ENCODE measurements at places on chromosomes 5 and 9. TPM values are rescaled to one million over a fixed set of nuclear protein-coding genes. Genes with fewer than 3 reads are reported as not detected.
A peak's percentile ranks its signal among the peaks of the same experiment; 100 is the strongest.

GRCh38 chr9:129776938-129777768 is 24.3 kb upstream of the PTGES start:
- H3K4me1 ChIP-seq: no peaks in the 10 kb centered on the region
- peak; percentile 87 for DNase-seq
- H3K4me3 ChIP-seq: no peak overlapping the region
- no peaks in the 10 kb centered on the region for H3K36me3 ChIP-seq
- H3K27ac ChIP-seq: no peak overlapping the region

Gene TRAF1
- 3.9 TPM for polyA plus RNA-seq

GRCh38 chr5:160511280-160511929 is 89.8 kb downstream of the PTTG1 start:
- no peaks in the 10 kb centered on the region for H3K36me3 ChIP-seq
- no peak for DNase-seq
- no peak overlapping the region for H3K4me3 ChIP-seq
- peaks cover 5% of the 10 kb centered on the region for H3K27me3 ChIP-seq

DNA sequence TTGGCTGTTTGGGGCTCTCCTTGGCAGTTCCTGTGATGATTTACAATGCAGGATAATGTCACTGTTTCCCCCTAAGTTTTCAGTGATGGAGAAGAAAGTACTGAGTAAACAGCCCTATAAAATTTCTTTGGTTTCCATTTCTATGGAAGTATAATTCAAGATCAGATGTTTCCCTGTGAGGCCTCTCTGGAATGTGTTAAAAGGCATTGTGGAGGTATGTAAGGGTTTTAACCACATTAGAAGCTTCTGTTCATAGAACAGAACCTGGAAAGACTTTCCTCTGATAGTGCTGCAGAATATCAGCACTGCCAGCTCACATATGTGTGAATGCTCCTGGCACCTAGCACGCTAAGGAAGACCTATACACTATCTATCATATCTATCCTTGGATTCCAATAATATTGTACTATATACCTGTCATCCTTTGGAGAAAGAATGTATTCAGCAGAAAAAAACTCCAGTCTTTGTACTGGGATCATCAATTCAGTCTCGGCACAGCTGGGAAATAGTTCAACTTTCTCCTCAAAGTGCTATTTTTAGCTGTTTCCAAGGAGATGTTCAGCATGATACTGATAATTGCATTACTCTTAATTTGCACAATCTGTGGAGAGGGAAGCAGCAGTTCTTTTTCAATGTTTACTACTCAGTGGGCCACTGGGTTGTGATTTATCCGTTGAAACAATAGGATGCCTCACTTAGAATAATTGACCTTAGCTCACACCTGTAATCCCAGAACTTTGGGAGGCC is 21.9 kb downstream of the TTC1 start:
- H3K27me3 ChIP-seq: no peaks in the 10 kb centered on the region
- peaks cover 4% of the 10 kb centered on the region for H3K36me3 ChIP-seq
- H3K4me1 ChIP-seq: no peaks in the 10 kb centered on the region

DNA sequence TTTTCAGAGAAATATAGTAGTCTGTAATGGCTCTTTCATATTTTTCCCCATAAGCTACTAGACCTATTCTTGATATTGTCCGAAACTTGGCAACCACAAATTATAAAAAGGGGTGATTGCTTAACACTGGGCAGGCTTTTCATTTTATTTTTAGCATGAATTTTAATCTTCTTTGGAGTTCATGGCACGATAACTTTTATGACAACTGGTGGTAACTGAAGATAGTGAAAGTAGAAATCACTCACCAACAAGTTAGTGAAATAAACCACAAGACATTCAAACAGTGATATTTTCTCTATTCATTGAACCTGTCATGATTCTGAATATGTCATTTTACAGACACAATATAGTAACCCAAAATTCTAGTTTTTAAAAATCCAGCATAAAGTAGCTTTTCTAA is 213.9 kb downstream of the PRDM9 start:
- H3K4me3 ChIP-seq: no peak overlapping the region
- DNase-seq: no peak
- H3K27me3 ChIP-seq: no peaks in the 10 kb centered on the region
- no peaks in the 10 kb centered on the region for H3K36me3 ChIP-seq

Gene REEP2
- 0.85 TPM for polyA plus RNA-seq

Gene RASGEF1C
- not detected for polyA plus RNA-seq

DNA sequence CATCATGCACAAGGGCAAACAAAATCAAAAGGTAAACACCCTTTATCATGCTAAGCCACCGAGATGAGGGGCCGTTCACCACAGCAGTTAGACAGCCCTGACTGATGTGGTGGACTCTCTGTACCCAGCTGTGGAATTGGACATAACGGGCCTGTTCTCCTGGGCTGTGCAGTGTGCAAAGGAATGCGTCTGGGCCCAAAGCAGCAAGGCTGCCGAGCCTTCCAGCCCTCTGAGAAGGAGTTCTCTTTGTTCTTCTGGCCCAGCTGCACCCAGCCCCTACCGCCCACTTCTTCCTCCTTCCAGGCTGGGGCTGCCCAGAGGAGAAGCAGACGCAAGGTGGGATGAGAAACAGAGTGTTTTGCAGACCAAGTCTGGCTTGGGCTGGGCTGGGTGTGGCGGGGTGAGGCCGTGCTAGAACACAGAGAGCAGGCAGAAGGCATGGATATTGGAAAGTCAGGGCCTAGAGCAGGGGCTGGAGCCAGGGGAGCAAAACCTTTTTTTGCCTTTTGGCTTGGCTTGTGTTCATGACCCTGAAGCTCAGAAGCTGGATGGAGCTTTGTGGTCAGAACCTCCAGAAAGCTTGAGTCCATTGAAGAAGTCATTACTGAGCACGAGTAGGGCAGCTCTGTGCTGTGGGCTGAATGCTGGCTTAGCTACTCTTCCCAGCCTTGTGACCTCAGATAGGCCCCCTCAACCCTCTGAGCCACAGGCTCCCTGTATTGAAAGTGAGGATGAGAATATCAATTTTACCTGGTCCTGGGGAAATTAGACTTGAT is 49.8 kb upstream of the SH3PXD2B start:
- DNase-seq: no peak
- no peaks in the 10 kb centered on the region for H3K27me3 ChIP-seq
- H3K4me1 ChIP-seq: no peaks in the 10 kb centered on the region
- H3K27ac ChIP-seq: peak overlapping the region; percentile 53
- H3K36me3 ChIP-seq: no peaks in the 10 kb centered on the region

DNA sequence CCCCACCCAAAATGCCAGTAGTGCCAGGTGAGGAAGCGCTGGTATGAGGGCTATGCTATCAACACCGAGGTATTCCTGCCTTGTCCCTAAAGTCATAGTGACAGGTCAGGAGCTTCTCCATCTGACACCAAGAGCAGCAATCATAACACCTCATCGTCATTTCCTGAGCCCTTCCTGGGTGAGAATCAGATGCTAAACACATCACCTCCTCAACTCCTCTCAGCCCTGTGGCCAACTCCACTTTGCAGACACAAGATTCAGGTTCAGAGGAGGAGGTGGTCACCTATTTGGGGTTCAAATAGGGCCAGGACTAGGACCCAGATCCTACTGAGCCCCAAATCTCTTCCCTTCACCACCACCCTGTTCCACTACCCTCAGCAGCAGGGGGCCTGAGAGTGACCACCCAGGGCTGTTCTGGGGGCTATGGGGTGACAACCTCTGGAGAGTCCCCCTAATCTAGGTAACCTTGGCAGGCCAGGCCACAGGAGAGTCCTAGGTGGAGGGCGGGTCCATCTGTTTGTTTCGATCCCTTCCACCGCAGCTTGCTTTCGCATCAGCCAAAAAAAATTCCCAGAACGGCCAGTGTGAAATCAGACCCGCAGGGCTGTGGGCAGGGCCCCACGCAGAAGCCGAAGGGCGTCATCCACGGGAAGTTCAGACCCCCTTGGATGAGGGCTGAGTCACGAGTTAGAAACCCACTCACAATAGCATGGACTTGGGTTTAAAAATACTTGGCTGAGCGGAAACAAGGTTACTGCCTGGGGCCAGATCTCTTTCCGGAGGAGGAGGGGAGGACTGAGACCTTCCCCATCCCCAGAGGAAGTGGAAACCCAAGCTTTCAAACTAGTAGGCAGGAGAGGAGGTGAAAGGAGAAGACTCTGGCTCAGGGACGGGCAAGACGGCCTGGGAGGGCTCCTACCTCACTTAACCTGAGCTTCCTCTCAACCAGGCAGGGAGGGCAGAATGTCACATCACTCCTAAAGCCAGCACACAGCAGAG is 8.7 kb downstream of the STK10 start:
- H3K4me1 ChIP-seq: peaks cover 4% of the 10 kb centered on the region
- DNase-seq: peak; percentile 20
- H3K27me3 ChIP-seq: no peaks in the 10 kb centered on the region
- H3K36me3 ChIP-seq: no peaks in the 10 kb centered on the region

GRCh38 chr5:115835481-115835880 is 5.9 kb downstream of the ATG12 start:
- H3K27ac ChIP-seq: no peak overlapping the region
- H3K4me1 ChIP-seq: peaks cover 10% of the 10 kb centered on the region
- no peaks in the 10 kb centered on the region for H3K27me3 ChIP-seq
- no peak overlapping the region for H3K4me3 ChIP-seq
- no peak for DNase-seq

Gene ADCY2
- 0.31 TPM for polyA plus RNA-seq

Gene NOXA1
- 11.7 TPM for polyA plus RNA-seq

DNA sequence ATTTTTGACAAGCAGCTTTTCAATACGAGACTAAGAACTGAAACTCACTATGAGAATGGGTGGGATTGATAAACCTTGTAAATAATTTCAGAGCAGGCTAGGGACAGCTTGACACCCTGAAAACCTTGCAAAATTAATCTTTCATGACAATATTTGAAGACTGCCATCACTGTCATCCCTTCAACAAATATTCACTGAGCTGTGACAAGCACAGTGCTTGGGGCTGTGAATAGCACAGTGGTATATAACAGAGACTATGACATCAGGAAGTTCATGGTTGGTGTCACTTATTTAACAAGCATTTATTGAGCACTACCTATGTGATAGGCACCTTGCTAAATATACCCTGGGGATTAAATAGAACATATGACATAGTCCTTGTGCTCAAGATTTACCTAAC is 741.0 kb upstream of the RIOK2 start:
- DNase-seq: no peak
- no peaks in the 10 kb centered on the region for H3K4me1 ChIP-seq
- H3K27me3 ChIP-seq: no peaks in the 10 kb centered on the region
- no peak overlapping the region for H3K4me3 ChIP-seq
- no peaks in the 10 kb centered on the region for H3K36me3 ChIP-seq

Gene RGS3
- 68.8 TPM for polyA plus RNA-seq

DNA sequence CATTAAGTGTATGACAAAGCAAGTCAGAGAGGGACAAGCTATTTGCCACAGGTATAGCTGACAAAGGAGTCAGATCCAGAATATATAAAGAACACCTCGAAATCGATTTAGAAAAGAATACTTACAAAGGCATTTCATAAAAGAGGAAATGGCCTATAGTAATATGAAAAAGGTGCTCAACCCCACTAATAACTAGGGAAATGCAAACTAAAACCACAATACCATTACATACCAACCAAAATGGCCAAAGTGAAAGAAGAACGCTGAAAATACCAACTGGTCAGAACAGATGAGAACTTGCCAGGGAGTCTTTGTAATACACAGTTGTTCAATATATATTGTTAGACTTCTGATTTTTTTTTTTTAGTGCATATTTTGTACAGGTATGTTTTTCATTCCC is 152.9 kb downstream of the CDC42SE2 start:
- H3K4me1 ChIP-seq: no peaks in the 10 kb centered on the region
- H3K27me3 ChIP-seq: no peaks in the 10 kb centered on the region
- DNase-seq: no peak
- no peaks in the 10 kb centered on the region for H3K36me3 ChIP-seq

DNA sequence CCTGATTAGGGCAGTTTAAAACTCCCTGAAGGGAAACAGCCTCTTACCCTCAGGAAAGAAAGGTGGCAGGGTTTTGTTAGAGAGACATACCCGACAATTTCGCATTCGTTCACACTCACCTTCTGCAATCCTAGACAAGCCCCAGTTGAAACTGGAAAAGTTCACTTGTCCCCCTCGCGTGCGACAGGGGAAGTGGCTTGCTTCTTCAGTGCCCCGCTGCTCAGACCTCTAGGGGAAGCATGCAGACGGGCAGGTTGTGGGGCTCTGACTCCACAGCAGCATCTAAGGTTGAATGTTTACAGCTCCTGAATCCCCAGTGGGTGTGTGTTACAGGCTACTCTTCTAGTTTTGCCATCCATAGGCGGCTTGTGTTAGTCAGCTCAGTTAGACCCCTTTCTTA is 575.7 kb upstream of the ACO1 start:
- no peaks in the 10 kb centered on the region for H3K27me3 ChIP-seq
- H3K4me1 ChIP-seq: no peaks in the 10 kb centered on the region
- H3K4me3 ChIP-seq: no peak overlapping the region
- no peak for DNase-seq
- no peaks in the 10 kb centered on the region for H3K36me3 ChIP-seq

Gene LHFPL2
- 6.5 TPM for polyA plus RNA-seq

- no peak overlapping the region for H3K4me3 ChIP-seq
- no peaks in the 10 kb centered on the region for H3K36me3 ChIP-seq
- H3K4me1 ChIP-seq: no peaks in the 10 kb centered on the region
- DNase-seq: no peak
These were observed 89.5 kb upstream of the POU5F2 start for GRCh38 chr5:93830893-93831292.

DNA sequence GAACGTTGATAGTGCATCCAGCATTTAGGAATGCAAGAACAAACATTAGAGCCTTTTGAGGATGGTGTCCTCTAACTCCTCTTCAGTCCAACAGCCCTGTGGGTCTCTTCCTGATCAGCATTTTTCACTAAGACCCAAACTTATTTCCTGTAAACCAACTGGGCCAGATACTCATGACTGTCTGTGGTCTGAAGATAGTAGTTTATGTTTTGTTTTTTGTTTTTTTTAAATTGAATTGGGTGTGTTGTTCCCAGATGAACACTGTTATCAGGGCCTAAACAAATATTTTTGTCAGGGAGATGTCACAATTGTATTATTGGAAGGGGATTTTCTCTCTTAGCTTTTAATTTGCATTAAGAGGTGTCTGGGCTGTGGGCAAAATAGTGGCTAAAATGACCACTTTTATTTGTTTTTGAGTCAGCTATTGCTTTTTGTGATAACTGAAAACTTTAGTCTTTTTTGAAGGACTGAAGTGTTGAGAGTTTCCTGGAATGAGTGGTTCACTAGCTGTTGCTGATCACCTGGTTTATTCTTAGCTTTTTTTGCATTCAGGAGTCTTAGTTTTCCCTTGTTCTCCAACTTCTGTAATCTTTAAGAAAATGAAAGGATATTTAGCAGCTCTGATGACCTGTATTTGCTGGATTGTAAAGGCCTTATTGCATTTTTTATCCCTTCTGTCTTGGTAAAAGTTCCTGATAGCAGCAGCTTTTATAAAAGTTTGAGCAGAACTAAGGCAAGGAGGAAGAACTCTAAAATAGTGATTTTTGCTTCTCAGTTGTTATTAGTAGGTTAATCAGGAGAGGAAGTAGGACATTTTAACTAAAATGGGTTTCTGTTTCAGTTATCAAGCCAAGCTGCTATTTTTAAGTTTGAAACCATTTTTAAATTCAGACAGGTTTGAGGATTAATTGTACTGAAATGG is 5.5 kb downstream of the MAN2A1 start:
- no peak overlapping the region for H3K4me3 ChIP-seq
- H3K27ac ChIP-seq: no peak overlapping the region
- DNase-seq: no peak
- no peaks in the 10 kb centered on the region for H3K36me3 ChIP-seq
- peaks cover 14% of the 10 kb centered on the region for H3K4me1 ChIP-seq
